Stimulated activated CD8-positive, alpha-beta memory T cell treated with anti-CD3 and anti-CD28 coated beads, Interleukin-7, amount 100 ng/mL, for 1 hour (primary cell): ENCODE measurements at places on chromosomes 1 and 21.

DNA sequence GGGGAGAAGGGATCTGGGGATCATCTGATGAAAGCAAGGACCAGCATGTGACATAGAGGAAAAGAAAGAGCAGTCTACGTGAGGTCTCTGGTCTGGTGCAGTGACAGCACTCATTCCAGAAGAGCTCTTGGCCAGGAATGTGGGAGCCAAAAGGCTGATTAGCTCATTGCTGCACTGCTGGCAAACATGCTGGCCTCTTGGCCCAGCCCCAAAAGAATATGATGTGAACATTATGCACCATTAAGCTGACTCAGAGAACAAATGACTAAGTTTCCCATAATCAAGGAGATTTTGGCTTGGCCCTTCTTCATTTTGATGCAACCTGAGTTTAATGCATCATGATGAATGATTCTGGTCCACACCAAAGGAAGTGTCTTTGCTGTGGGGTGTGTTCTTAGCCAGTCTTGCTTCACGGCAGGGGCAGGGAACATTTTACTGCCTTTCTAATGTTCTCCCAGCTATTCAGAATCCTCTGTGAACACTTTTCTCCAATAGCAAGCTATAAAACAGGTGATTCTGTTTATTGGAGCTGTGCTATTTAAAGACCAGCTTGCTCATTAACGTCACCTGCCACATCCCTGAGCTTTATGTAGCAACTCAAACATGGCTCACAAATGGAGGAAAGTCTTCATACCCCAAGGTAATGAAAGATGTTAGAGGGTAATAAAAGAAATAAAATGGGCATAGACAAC lies 55.1 kb downstream of the PCBP3 start:
- DNase-seq, result no peak

DNA sequence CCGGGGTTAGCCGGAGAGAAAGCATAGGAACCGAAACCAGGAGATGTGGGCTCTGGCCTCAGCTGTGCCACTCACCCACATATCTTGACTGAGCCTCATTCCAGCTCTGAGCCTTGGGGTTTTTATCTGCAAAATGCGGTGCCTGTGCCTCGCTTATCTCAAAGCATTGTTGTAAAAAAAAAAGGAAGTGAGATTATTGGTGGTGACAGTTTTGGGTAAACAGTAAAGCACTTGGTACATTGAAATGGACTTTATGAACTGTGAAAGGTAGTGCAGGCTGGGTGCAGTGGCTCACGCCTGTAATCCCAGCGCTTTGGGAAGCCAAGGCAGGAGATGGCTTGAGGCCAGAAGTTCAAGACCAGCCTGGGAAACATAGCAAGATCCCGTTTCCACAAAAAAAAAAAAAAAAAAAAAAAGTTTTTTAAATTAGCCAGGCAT lies 3.8 kb downstream of the PTAFR start:
- no peak for DNase-seq

GRCh38 chr1:39540504-39541031 lies 36.0 kb downstream of the PABPC4 start:
- no peak for DNase-seq

- no peak for DNase-seq
Observed at GRCh38 chr1:183215076-183215720, 29.1 kb downstream of the LAMC2 start.

DNA sequence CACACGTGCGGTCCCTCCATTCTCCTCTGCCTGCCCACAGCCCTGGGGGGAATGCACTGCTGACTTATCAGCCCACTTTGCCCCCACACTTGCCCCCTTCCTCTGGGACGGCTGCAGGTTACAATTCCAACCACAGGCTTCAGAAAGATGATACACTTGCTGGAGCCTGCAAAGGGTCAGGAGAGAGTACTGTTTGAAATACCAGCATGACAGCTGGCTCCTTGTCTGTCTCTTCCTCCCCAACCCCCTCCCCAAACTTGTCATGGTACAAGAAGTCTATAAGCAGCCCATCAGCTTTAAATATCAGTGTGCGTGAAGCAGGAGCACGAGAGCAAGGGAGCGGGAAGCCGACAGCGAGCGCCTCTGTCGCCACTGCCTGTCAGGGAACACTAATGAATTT lies 62.4 kb downstream of the ERI3 start:
- DNase-seq, result no peak

- no peak for DNase-seq
Observed at GRCh38 chr1:5743435-5744095, 248.7 kb downstream of the NPHP4 start.

DNA sequence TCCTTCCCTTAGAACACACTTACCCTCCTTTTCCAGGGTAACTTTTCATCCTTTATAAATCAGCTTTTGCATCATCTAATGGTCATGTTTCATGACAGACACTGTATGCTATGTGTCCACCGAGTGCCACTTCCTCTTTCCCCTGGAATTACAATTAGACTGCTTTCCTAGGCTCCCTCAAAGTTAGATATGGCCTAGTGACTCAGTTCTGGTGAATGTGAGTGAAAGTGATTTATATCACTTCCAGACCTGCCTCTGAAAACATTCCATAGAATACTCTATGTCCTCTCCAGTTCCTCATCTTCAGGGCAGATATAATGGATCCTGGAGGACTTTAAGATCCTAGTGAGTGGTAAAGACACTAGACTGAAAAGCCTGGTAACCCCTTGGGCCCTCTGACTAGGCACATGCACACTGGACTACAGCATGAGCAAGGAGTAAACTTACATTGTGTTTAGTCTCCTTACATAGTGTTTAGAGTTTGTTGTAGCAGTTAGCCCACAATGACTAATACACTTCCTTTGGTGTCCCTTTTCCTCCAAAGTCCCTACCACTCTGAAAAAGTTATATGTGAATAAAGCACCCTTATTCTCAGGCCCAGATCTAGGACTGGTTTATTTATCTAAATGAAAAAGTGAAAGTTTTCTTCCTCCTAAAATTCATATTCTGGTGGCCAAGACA lies 59.3 kb downstream of the GPR88 start:
- DNase-seq, result no peak

DNA sequence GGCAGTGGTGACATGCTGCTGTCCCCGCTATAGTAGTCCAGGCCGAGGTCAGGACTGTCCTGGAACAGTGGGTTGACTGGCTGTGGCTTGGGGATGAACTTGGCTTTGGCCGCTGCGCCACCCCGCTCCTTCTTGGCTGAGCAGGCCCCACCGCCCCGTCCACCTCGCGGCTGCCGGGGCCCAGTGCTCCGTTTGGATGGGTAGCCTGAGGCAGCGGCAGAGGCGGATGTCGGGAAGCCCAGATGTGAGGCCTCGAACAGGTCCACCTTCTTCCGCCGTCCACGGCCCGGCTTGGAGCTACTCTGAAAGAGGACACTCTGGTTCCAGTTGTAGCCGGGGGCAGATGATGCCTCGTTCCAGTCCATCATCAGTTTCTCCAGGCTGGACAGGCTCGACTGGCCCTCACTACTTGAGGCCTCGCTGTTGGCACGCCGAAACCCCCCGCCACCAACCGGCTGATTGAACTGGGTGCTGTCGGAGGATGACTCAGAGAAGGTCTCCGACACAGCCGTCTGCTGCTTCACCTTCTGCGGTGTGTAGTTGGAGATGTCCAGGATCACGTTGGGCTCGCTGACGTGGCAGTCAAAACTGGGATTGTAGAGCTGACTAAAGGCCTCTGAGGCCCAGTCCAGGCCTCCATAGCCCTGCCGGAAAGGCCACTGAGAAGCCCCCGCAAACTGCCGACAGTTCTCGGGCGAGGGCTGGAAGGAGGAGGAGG lies 55.6 kb downstream of the AHDC1 start:
- no peak for DNase-seq
